ENCODE measurements at places on chromosomes 3 and 15. TPM values are rescaled to one million over a fixed set of nuclear protein-coding genes. Genes with fewer than 3 reads are reported as not detected.

Gene IMPG2
- total RNA-seq: 1.4 TPM

Gene ACAN
- total RNA-seq: 0.36 TPM

DNA sequence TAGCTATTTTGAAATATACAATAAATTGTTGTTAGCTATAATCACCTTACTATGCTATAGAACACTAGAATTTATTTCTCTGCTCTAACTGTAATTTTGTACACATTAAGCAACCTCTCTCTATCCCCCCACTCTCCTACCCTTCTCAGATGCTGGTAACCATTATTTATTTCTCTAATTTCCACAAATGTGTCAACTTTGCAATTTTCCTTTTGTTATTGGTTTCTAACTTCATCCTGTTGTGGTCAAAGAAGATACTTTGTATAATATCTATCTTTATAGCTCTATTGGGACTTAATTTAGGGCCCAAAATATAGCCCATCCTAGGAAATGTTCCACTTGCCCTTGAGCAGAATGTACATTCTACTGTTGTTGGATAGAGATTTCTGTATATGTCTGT, 229.3 kb downstream of the SATB1 start:
- no peak for DNase-seq

GRCh38 chr15:64928626-64929220, 17.0 kb downstream of the ANKDD1A start:
- DNase-seq: no peak

- no peak for DNase-seq
Measured at GRCh38 chr3:17070161-17070959, 185.6 kb downstream of the PLCL2 start.

DNA sequence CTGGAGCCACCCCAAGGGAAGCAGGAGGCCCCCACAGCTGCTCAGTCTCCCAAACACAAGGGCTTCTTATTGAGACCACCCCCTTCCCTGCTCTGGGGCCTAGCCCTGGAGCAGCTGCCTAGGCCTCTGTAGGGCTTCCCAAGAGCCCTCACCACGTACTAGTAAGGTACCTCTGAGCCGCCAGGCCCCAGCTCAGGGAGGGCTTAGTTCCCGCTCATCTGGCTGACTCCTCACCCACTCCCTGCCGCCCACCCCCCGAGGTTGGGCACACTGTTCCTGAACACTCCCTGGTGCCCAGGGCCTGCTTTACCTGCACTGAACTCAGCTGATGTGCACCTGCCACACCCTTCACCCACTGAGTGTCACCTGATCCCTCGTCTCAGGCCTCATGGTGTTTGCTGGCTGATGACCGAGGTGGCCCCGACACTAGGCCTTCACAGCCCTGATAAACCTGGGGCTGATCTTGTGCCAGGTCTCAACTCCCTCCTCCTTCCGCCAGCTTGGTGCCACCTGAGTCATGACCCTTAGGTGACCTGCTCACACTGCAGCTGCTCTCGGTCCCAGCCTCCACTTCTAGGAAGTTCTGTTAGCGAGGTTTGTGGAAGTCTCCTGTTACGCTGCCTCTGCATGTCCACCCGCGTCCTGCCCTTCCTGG, 18.0 kb upstream of the SPTBN5 start:
- DNase-seq: no peak

All from sigmoid colon (tissue), 7 donors.